HepG2 (cell line): ENCODE measurements at places on chromosomes 12 and 14. TPM values are rescaled to one million over a fixed set of nuclear protein-coding genes. Genes with fewer than 3 reads are reported as not detected.

Gene SLC16A7
- 1.3 TPM in 2 replicates for total RNA-seq

Gene KCNH5
- total RNA-seq: not detected in 2 replicates

Gene SYT1
- total RNA-seq: not detected in 2 replicates

Gene TMEM63C
- 0.08 and 0.27 TPM in 2 replicates for total RNA-seq

Gene IQSEC3
- total RNA-seq: not detected in 2 replicates

Gene FAIM2
- total RNA-seq: not detected in 2 replicates
